ENCODE measurements at places on chromosomes 13 and 19. TPM values are rescaled to one million over a fixed set of nuclear protein-coding genes. Genes with fewer than 3 reads are reported as not detected.

The ZNF302 gene
- 19.4 TPM for total RNA-seq

The VAV1 gene
- 0.36 TPM for total RNA-seq

The ZNF699 gene
- 19.2 TPM for total RNA-seq

The SOHLH2 gene
- 2.2 TPM for total RNA-seq

The ONECUT3 gene
- not detected for total RNA-seq

The BCAM gene
- 4.3 TPM for total RNA-seq

The ZNF30 gene
- 3.8 TPM for total RNA-seq

The ZNF723 gene
- total RNA-seq = not detected

The FCHO1 gene
- total RNA-seq = not detected

The FLT3LG gene
- 6.5 TPM for total RNA-seq
